AML-193 (cell line): ENCODE measurements at places on chromosomes 1 and 21.

DNA sequence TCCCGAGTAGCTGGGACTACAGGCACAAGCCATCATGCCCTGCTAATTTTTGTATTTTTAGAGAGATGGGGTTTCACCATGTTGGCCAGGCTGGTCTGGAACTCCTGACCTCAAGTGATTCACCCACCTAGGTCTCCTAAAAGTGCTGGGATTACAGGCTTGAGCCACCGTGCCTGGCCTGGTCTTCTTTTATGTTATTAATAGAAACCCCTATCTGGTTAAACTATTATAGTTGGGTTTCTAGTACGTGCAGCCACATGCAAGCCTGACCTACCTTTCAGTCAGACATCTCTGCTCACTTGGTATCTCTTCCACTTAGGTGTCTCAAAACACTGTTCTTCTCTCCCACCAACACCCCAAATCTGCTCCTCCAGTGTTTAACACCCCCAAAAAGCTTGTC lies 34.4 kb downstream of the PSEN2 start:
- no peak for DNase-seq

- DNase-seq: no peak
These were observed 559 bp upstream of the MTARC2 start for GRCh38 chr1:220747437-220748088.

GRCh38 chr1:161378014-161378413 lies 10.3 kb upstream of the CFAP126 start:
- DNase-seq: no peak

- no peak for DNase-seq
These were observed 171.3 kb upstream of the ADGRL4 start for GRCh38 chr1:79177844-79178243.

DNA sequence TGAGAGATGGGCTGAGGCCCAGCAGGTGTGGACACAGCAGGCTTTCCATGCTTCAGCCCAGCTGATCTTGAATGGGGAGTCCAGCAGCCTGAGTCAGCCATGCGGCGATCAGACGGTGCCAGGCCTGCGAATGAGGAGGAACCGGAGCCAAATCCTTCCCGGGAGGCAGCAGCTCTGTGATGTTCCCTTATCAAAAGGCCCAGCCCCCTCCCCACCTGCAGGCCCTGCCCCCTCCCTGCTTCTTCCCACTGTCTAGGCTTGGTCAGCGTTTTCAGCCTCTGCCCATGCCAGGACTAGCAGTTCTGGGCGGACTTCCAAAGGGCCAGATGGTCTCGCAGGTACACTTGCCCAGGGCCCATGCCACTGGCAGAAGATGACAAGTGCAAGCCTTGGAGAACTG lies 253.8 kb downstream of the KAZN start:
- no peak for DNase-seq

- no peak for DNase-seq
These were observed at the start of gene TCEA3 for GRCh38 chr1:23424293-23425192. Gene TCEA3, minus strand, starts transcription at chr1:23424748. Its CDS starts 115 bp downstream, at chr1:23424633.

DNA sequence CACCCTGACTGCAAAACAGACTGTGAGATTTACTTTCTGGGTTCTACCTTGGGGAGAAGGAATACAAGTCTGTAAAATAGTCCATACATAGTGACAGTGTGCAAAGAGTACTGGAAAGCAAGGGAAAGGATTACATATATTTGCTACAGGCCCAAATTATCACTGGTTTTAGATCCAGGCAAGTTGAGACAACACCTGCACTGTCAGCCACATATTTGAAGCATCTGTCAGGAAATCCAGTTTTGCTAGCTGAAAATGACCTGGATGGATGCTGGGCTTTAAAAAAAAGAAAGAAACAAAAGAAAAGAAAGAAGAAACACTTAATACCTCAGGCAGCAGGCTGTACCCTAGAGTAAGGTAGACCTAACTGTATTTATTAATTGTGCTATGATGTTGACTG lies 23.9 kb upstream of the SPRR2G start:
- no peak for DNase-seq

GRCh38 chr1:163186862-163187261 lies 15.9 kb downstream of the RGS5 start:
- no peak for DNase-seq

DNA sequence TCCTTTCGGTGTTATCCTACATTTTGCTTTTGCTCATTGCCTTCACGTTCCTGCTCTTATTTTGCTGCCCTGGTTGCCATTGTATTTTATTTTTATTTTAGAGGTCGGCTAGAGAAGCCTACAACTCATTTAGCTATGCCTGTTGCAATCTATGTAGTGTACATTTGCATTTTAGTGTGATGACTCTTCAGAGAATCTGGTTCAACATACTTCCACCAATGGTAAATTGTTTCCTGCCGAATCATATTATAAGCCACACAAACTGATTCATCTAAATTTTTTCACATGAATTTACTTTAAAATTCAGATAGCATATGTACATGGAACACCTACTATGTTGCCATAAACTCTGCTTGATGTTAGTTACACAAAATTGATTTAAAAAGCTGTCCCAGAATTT lies 1596.9 kb downstream of the PLA2G4A start:
- DNase-seq: no peak

DNA sequence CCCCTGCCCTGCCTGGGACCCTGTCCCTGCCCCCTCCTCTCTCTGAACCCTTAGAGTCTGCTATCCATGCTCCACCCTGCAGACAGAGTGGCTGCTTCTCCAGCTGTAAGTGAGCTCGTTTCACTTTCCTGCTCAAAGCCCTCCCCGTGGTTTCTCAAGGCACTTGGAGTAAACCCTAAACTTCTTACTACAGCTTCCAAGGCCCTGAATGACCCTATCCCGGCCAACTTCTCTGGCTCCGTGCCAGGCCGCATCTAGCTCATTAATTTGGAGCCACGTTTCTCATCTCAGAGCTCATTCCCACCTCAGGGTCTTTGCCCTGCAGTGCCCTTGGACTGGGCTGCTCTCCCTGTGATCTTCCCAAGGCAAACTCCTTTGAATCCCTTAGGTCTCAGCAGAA lies 235.1 kb upstream of the RUNX1 start:
- no peak for DNase-seq

DNA sequence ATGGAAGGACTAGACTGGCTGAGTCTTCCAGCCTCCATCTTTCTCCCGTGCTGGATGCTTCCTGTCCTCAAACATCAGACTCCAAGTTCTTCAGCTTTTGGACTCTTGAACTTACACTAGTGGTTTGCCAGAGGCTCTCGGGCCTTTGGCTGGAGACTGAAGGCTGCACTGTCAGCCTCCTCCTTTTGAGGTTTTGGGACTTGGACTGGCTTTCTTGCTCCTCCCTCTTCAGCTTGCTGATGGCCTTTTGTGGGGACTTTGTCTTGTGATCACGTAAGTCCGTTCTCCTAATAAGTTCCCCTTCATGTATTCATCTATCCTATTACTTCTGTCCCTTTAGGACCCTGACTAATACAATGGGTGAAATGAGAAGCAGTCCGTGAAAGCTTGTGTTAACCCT lies 196.4 kb downstream of the KAZN start:
- DNase-seq: no peak

GRCh38 chr1:89288051-89288340 lies 15.3 kb upstream of the GBP5 start:
- no peak for DNase-seq

DNA sequence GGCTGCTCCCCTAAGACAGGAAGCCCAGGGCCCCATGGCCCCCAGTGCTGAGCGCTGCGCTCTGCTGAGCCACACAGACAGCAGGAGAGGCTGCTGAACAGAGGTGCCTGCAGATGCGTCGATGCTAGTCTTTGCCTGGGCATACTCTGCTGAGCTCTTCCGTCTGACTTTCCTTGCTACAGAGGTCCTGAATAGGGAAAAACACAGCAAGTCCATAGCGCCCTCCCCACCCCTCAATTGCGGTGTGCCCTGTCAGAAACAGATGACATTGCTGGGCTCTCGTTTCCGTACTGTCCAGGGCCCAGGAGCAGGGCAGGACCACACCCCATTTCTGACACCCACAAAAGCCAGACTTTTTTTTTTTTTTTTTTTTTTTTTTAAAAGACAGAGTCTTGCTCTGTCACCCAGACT lies 252.5 kb downstream of the SDCCAG8 start:
- DNase-seq: no peak

GRCh38 chr1:56524263-56524662 lies 55.1 kb downstream of the PLPP3 start:
- DNase-seq: no peak

- no peak for DNase-seq
These were observed 565.7 kb upstream of the PLXNA2 start for GRCh38 chr1:208809876-208810275.

DNA sequence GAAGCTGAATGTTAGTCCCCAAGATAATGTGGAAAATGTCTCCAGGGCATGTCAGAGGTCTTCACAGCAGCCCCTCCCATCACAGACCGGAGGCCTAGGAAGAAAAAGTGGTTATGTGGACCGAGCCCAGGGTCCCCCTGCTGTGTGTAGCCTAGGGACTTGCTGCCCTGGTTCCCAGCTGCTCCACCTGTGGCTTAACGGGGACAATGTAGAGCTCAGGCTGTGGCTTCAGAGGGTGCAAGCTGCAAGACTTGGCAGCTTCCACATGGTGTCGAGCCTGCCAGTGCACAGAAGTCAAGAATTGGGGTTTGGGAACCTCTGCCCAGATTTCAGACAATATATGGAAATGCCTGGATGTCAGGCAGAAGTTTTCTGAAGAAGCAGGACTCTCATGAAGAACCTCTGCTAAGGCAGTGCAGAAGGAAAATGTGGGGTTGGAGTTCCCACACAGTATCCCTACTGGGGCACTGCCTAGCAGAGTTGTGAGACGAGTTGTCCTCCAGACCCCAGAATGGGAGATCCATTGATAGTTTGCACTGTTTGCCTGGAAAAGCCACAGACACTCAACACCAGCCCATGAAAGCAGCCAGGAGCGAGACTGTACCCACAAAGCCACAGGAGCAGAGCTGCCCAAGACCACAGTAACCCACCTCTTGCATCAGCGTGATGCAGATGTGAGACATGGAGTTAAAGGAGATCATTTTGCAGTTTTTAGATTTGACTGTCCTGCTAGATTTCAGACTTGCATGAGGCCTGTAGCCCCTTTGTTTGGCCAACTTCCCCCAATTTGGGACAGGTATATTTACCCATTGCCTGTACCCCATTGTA lies 204.9 kb downstream of the MRPL39 start:
- DNase-seq: no peak

DNA sequence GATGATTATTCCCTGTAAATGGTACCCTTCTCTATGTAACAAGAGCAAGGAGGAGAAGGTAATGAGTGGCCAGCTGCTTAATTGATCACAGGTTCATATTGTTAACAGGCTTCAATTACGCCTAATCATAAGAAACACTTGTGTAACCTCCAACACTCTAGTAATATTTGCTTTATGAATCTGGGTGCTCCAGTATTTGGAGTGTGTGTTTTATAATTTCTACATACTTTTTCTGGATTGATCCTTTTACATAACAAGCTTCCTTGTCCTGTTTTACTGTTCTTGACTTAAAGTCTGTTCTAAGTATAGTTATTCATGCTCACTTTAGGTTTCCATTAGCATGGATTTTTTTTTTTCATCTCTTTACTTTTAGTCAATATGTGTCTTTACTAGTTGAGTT lies 984.2 kb downstream of the AMY1C start:
- DNase-seq: no peak
